ENCODE measurements at places on chromosomes 1 and 21.
A peak's percentile ranks its signal among the peaks of the same experiment; 100 is the strongest.

DNA sequence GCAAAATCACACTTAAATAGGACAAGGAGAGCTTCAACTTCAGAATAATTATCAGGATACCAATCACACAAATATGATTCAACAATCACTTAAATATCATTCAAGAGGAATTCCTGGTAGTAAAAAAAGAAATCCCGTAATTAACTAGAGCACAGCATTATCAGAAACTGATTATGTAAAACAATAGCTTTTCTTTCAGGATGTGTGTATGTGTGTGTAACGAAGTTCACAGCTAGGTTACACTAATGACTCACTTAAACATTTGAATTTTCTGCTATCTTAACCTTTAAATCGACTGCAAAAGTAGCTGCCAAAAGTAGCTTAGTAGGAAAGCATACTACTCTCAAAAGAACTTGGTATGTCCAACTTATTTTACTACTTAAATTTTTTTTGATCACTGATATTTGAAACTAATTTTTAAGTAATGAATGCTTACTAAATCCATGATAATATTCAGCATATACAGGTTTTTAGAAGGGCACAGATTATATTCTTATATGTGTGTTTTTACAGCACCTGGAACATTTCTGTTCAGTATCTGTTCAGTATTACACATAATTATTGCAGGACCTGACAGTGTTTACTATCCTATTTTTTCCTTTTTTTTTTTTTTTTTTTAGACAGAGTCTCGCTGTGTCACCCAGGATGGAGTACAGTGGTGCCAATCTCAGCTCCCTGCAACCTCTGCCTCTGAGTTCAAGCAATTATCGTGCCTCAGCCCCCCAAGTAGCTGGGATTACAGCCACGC is 4.2 kb downstream of the RERE start:
- no peak for DNase-seq

DNA sequence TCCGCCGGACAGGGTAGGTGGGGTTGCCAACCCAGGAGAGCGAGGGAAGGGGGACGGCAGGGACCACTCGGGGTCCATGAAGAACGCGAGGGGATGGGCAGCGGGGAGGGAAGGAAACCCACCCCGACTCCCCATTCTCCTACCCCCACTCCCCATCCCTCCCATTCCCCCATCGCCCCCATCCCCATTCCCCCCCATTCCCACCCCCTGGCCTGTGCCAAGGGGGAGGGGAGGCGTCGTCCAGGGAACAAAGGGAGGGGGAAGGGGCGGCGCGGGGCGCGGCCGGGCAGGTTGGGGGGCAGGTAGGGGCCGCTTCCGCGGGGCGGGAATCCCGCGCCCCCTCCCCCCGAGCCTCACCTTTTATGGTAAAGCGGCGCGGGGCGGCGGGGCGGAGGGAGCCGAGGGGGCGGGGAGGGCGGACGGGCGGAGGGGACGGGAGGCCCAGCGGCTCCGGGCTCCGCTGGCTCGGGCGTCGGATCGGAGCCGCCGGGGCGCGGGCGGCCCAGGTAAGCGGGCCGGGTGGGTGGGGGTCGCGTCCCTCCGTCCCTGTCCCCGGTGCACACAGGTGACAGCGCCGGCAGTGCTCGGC is at the start of gene FBLIM1:
Gene FBLIM1 (plus strand): TSS at position 453 of the 589 bp plus-strand sequence. CDS start 6,189 bp downstream, outside the sequence.
- peak; percentile 36 for DNase-seq

DNA sequence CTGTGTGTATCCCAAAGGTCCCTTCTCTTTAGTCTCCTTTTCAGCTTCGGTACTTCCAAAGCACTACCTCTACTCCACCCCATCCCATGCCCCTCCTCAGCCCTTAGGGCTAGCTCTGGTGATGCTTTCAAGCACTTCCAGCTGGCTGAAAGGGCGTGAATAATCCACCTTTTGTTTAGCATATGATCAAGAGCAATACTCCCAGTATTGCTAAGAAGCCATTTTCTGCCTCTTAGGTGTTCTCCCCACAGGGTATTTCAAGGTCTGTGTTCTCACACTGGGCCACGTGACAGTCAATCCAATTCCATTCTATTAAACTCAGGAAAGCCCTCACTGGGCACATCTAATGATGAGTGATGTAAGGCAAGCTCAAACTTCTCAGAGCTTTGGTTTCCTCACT is 298.5 kb upstream of the PROX1 start:
- no peak for DNase-seq

DNA sequence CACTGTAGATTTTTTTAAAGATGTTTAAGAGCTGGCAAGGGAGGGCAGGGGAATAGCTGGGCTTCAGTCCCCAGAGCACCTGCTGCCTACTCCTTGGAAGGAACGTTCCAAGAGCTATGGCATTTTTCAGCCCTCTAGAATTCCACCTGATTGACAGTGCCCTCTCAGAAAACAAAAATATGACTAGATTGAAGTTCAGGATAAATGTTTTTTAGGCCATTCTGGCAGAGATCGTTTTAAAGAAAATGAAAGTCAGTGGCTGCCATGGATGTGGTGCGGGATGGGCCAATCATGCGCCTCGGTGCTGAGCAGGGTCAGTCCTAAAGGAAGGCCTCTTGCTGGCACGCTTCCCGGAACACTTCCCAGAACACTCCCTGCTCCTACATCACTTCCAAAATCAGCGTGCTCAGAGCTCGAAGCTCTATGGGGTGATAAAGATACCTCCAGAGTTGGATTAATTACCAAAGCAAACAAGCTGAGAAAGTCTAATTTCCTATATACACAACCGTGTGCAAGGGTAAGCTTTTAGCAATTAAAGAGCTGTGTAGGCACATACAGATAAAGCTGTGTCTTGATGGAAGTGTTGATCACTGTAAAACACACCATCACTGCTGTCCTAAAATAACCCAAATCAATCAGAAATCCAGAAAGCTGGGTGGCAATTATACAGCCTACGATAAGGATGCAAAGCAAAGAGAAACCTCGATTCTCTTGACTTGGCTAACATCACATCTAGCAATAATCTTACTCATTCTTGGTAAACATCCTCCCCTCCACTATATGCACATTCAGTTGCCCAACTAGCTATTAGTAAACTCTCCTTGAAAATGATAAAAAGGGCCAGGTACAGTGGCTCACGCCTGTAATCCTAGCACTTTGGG is 34.6 kb downstream of the TGFBR3 start:
- DNase-seq = no peak

- DNase-seq = no peak
These were observed 168.6 kb downstream of the HIVEP3 start for GRCh38 chr1:41749991-41750745.

GRCh38 chr1:32394890-32395432 is 720 bp upstream of the BSDC1 start:
- no peak for DNase-seq

- DNase-seq = no peak
These were observed 10.9 kb upstream of the CD101 start for GRCh38 chr1:116990612-116991151.

DNA sequence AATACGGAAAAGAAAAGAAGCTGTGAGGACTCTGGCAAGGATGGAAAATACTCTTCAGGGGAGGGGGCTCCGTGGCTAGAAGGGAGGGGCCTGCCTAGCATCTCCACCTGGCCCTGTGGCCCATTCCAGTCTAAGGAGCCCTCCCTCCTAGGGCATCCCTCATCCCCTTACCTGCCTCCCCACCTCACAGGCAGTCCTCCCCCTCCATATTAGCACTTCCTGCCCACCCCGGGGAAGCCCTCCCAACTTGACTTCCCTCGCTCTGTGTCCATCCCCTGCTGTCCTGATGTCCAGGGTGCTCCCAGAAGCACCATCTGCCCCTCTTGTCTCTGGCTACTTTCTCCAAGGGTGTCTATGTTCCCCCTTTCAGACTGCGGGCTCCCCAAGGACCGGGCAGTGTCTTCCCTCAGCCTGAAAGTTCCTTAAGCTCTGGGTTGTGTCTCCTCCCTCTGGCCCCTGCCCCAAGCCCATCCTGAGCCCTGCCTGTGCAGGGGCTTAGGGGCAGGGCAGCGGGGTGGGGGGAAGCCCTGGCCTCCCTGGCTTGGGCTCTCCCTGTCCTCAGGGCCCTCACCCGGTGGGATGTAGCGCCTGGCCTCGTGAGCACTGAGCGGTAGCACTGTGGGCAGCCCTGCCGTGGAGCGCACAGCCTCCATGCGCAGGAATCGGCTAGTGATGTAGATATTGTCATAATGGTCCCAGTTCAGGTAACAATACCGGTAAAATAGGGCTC is 3.9 kb downstream of the DCST2 start:
- DNase-seq = no peak

GRCh38 chr1:43582162-43582566 is 51.5 kb downstream of the PTPRF start:
- DNase-seq = peak; percentile 39

GRCh38 chr21:27021046-27021445 is 54.2 kb upstream of the ADAMTS5 start:
- no peak for DNase-seq

DNA sequence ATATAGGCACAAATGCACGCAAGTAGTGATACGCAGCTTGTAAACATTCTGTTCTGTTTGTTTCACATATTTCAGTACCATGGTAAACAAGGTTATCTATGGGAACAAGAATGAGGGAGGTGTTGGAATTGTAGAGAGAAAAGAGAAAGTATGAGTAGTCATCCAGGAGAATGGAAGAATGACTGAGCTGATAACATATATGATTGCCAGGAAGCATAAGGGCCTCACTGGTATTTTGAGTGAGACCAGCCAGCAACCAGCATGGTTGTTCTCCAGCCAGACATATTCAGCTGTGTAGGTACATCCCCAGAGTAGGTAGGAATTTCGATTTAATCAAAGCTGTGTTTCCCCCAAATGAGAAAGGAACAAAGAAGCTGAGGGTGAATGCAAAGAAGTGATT is 58.9 kb upstream of the ARTN start:
- no peak for DNase-seq

DNA sequence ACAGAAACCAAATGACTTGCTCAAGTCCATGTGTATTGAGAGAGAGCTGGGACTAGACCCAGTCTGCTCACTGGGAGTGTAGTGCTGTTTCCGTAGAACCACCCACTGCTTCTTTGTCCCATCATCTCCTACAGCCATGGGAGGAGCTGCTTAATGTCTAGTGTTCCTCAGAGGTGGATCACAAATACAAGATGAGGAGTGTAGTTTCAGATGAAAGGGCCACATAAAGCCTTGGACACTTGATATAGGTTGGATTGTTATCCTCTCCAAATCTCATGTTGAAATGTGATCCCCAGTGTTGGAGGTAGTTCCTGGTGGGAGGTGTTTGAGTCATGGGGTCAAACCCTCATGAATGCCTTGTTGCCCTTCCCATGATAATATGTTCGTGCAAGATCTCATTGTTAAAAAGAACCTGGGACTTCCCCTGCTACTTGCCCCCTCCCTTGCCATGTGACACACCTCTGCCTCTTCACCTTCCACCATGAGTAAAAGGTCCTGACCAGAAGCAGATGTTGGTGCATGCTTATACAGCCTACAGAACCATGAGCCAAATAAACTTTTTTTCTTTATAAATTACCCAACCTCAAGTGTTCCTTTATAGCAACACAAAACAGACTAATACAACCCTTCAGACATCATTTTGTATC is 127.5 kb upstream of the DNAH14 start:
- no peak for DNase-seq

- no peak for DNase-seq
These were observed 43.2 kb downstream of the IL6R start for GRCh38 chr1:154448331-154448811.

GRCh38 chr1:165826565-165827267 is 698 bp upstream of the UCK2 start:
- DNase-seq = no peak

DNA sequence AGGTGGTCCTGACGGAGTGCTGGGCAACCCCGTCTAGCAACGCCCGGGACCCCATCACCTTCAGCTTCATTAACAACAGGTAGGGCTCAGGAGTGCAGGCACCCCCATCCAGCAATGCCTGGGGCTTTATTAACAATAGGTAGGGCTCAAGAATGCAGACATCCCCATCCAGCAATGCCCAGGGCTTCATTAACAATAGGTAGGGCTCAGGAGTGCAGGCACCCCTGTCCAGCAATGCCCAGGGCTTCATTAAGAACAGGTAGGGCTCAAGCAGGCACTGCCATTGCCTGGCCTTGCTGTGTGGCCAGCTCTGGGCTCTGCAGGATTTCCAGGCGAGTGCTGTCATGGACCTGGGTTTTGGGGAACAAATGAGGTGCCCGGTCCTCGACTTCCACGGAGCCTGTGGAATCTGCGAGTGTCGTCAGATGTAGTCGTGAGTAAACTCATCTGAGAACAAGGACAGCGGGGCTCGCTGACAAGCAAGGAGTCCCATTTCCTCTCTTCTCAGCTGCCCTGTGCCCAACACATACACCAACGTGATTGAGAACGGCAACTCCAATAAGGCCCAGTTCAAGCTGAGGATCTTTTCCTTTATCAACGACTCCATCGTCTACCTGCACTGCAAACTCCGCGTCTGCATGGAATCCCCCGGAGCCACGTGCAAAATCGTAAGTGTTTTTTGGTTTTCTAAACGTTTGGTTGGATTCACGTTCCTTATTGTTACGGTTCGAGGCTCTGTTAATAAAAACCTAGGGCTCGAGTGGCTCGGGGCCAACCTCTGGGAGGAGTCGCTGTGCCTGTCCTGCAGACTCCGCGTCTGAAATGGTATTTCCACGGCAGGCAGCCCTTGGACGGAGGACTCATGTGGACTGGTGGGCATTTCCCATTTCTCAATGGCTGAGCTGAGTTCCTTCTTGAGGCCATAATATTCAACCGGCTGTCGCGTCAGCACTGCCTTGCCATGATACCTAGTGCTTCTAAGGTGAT is 56.3 kb downstream of the UMODL1 start:
- no peak for DNase-seq

DNA sequence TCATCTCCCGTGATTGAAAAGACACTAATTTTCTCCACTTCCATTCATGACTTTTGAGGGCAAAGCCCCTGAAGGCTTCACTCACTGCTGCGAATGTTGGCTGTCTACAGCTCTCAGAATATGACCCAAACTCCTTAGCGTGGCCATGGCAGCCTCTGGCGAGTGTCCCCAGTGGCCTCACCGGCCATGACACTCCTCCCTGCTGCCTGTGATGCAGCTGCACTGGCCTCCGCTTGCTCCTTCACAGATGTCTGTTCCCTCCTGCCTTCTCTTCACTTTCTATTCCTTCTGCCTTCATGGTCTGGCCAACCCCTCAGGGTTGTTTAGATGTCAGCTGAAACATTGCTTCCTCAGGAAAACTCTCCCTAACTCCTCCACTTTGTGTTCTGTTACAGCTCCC is 30.8 kb upstream of the PTPRF start:
- DNase-seq = no peak

DNA sequence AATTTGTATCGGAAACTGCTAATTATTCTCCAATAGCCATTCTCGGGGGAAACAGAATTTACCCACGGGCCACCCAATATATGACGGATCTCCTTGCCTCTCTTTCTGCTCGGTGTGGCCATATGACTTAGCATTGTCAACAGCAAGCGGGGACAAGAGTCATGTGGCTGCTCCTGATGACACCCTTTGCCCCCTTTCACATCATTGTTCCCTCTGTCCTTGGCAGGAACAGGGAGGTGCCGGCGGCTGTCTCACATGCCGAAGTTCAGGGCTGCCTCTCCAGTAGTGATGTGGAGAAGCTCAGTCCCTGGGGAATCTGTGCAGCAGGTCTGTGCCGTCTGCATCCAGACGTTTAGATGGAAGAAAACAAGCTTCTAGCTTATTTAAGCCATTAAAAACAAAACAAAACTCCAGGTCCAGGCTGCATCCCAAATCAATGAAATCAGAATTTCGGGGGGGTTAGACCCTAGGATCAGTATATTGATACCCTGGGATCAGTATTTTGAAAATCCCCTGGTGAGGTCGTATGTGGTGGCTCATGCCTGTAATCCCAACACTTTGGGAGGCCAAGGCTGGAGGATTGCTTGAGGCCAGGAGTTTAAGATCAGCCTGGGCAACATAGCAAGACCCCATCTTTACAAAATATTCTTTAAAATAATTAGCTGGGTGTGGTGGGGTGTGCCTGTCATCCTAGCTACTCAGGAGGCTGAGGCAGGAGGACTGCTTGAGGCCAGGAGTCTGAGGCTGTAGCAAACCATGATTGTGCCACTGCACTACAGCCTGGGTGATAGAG is 10.8 kb downstream of the MYOM3 start:
- no peak for DNase-seq
